ENCODE measurements at places on chromosomes 5 and 9.

DNA sequence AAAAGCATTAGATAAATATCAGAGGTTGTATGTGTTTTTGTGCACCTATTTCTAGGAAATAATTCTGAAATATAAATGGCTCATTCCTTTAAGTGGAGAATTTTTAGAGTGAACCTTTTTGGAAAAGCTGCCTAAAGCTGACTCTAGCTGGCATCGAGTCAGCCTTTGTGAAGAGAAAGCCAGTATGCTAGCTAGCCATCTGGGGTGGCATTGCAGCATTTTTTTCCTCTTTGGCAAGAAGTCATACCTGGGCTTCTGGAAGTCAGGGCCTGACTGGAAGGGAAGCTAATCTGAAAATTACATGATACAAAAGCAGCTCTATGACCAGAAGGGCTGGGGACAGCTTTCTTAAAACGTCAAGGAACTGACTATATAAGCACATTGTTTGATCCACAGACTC is 19.7 kb downstream of the ANP32B start:
- DNase-seq: no peak

- DNase-seq: no peak
These were observed 85.0 kb downstream of the LURAP1L start for GRCh38 chr9:12859704-12860251.

- DNase-seq: no peak
These were observed 2.0 kb upstream of the DBH start for GRCh38 chr9:133634081-133634691.

GRCh38 chr9:101073122-101073521 is 44.6 kb downstream of the PLPPR1 start:
- no peak for DNase-seq

DNA sequence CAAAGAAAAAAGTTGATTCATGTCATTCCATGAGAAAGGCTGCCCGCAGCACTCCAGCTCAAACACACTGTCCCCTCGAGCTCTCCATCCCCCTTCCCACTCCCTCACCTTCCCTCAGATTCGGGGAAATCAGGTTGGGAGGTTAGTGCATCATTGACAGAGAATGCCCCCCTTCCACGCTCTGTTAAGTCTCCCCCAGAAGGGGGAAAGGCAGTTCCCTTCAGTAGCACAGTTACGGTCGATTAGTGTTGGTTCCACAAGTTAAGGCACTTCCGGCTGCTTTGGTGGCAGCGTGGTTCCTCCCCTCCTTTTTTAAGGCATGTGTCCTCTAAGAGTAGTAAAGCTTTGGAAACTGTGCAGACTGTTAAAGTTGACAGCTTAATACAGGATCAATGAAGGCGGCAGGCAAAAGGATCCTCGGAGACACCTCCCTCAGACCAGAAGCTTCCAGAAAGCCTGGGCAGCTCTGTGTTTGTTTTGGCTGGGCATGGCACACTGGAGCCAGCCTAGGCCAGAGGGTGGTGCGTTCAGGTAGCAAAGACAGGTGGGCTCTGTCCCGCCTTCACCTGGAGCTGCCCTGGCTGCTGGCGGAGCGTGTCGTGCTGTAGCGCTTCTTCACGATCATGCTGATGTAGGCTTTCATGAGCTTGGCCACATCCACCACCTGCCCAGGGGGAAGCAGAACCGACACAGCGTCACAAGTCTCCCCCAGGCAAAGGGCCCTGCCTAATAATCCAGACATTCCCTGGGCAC is 49.5 kb upstream of the RETREG1 start:
- DNase-seq: no peak

- peak; percentile 92 for DNase-seq
These were observed 53.0 kb downstream of the NUP214 start for GRCh38 chr9:131178382-131178781.

DNA sequence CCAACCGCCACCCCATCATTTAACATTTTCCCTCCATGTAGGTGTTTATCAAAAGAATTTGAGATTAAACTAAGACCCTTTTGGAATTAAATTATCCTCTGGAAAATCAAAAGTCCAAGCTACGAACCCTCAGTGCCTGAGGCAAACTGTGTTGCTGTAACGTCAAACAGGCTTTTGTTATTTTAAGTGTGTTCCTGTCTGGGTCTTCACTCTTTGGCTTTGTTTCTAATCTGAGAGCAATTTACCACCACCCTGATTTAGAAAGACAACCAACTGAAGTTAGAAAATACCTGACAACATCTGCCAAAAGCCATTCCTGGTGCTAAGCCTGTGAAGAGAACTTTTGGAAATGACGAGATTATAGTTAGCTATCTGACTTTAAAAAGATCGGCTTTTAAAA is 199.9 kb downstream of the DIRAS2 start:
- DNase-seq: no peak

GRCh38 chr5:133449181-133449580 is 163.2 kb downstream of the FSTL4 start:
- DNase-seq: no peak

DNA sequence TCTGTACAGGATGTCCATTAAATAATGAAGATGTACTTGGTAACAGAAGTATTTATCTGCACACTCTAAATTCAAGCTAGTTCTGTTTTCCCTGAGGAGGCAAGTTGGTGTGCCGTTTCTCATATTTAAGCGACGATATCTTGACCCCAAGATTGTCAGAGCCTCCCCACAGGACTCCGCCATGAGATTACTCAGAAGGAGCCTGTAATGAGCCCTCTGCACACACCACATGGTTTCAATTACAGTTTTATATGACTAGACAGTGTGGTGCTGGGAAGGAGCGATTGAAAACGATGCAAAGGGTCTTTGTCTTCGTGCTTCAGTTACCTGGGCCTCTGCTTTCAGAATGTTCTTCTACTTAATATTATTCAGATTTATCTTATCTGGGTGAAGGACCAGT is 840.4 kb upstream of the WWC1 start:
- no peak for DNase-seq

- no peak for DNase-seq
These were observed 17.6 kb upstream of the ERCC6L2 start for GRCh38 chr9:95857896-95858295.

DNA sequence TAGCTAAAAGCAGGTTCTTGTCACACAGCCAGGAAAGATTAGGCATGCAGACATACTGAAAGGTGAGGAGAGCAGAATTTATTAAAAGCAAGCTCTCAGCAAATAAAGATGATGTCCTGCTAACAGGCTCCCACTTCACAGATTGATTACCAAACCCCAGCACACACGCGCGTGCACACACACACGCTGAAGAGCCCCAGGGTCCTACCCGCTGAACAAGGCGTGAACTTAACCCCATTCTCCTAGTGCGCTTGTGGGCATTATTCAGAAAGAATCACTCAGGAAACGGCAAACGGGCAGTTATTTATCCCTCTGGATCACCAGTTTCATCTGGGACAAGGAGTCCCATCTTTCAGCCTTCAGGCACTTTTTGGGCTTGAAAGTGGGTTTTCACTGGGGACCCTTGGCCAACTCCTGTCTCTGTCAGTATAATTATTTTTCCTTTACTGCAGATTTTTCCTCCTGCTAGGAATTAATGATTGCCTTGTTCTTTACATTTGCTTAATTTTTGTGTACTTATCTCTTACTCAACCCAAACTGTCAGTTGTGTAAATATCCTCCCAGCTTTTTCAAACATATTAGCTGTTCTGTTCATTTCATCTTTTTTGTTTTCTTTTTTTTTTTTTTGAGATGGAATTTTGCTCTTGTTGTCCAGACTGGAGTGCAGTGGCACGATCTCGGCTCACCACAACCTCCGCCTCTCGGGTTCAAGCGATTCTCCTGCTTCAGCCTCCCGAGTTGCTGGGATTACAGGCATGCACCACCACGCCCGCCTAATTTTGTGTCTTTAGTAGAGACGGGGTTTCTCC is 92.6 kb downstream of the RIC1 start:
- no peak for DNase-seq

- DNase-seq: no peak
These were observed 19.7 kb upstream of the PCDHAC2 start for GRCh38 chr5:140946578-140946977.

DNA sequence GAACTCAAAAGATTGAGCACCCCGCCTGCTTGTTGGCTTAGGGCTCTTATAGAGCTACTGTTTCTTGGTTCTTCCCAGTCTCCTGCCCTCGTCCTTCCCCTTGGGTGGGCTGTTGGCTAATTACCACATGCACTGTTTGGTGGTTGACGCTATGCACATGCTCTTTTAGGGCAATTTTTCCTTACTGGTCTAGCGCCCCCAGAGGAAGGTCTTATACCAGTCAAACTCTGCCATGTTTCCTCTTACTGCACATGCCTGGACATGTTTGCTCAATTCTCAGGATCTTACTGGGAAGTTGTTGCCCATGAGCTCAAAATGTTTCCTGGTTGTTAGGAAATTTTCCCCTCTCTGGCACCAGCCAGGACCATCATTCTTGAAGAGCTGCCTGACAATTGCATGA is 101.9 kb downstream of the SLC28A3 start:
- DNase-seq: no peak

GRCh38 chr5:64505769-64506566 is at the start of gene RGS7BP:
TSS of gene RGS7BP (plus strand) at chr5:64506015. CDS start at chr5:64506625, 610 bp downstream.
- peak; percentile 82 for DNase-seq

GRCh38 chr9:110214586-110215355 is 6.8 kb upstream of the C9orf152 start:
- DNase-seq: no peak

GRCh38 chr9:132792547-132792946 is 85.5 kb downstream of the AK8 start:
- peak; percentile 46 for DNase-seq

DNA sequence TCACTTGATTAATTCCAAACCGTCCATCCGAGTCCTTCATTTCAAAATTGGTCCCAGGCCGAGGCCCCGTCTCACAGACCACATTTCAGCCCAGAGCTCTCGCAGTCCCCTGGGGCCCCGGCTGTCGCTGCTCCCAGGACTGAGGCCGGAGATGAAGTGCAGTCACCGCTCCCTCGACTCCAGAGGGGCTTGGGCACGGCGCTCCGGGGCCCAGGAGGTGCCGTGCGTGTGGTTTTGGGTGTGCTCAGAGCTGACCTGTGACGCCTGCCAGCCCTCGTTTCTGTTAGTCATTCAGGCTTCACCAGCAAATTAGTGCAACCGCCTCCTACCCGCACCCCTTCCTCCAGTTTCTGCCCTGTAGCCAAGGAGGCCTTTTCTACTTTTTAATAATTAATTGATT is 48.7 kb upstream of the PHYKPL start:
- no peak for DNase-seq

DNA sequence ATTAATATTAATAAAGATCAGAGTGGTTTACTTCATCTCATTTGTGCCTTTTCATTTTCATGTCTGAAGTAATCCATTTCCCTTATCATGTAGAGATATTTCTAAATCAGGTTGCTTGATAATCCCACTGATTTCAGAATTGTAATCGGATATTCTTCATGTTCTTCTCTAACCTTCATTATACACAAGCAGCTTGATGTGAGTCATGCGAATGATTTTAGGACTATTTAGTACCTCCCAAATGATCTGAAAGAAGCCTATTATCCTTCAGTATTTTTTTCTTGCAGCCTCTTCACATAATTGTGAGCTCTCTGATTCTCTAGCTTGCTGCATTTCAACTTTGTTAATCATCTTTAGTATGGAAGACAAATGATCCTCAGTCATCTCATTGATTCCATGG is 182.0 kb downstream of the GIN1 start:
- no peak for DNase-seq

GRCh38 chr5:141910271-141910673 is 13.4 kb upstream of the DELE1 start:
- peak; percentile 92 for DNase-seq

DNA sequence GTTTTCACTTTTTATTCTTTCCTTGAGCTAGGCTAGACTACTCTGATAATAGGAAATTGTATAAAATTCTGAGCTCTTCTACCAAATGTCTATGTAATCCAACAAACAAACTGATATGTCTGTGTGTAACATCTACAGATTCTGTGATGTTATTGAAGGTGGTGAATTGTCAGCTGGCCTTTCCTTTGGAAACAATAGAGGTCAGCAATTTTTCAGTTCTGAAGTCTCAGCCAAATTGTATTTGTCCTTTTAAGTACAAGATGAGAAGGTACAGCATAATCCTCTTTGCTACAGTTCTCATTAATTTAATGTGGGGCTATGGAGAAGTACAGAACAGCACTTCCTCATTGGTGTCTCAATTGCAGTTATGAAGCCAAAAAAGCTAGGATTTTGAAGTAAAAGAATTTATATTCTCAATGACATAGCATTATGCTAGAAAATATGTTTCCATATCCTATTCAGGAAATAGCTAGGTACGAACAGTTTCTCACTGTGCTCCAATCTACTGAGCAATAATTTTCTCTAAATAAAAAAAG is 198.0 kb downstream of the HINT1 start:
- DNase-seq: no peak

DNA sequence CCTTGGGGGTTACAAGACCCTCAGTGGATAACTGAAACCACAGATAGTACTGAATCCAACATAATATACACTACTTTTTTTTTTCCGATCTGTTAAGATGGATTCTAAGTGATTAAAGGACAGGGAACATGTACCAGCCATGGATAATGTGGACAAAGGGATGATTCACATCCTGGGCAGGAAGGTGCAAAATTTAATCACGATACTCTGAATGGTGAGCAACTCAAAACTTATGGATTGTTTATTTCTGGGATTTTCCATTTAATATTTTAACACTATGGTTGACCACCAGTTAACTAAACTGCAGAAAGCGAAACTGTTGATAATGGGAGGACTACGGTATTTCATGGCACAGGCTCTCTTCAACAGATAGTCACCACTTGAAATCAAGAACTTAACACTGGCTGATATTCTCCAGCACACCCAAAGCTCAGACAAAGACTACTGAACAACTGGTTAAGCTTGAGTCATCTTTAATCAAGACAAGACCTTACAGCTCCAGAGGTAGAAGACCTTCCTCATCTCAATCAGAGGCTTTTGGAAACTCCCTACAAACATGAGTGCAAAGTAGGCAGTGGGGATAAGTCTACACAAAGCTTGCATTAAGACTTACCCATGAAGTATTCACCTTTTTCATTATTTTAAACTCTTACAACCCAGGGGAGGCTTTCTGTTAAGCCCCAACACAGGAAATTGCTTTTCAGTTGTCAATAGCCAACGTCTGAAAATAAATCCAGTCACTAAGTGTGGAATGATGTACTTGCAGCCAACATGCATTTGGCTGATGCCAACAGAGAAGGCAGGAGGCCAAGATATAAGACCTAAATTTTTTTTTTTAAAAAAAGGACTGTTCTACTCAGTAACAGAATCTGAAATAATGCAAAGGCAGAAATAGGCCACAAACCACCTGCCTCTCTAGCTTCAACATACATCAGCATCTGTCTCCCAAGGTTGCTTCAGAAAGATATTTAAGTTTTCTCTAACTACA is 78.7 kb downstream of the ELAVL2 start:
- no peak for DNase-seq

GRCh38 chr5:34009610-34010009 is 1.8 kb upstream of the AMACR start:
- DNase-seq: no peak

DNA sequence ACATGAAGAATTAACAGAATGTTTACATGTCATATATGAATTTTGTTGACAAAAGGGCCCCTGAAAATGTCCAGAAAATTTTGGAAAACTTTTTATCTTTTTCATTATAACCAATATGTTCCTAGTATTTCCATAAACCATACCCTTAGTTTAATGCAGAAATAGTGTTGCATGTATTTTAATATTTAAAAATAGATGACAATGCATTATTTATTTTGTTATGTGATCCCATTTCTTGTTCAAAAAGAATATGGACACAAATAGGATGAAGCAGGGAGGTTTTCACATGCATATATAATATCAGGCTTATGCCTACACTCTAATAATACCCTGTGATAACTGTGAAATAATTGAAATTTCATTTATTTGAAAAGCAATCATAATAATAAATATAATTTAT is 500.5 kb downstream of the CDH18 start:
- DNase-seq: no peak
